Endodermal cell (in vitro differentiated cells): ENCODE measurements at places on chromosomes 6 and 20. TPM values are rescaled to one million over a fixed set of nuclear protein-coding genes. Genes with fewer than 3 reads are reported as not detected.
A peak's percentile ranks its signal among the peaks of the same experiment; 100 is the strongest.

The ELOVL2 gene
- total RNA-seq = 7.3 to 19.7 TPM (median 7.4 TPM) in 3 replicates

The TRIM31 gene
- total RNA-seq = 0.31 TPM in 1 of 3 replicates, not detected in the others

DNA sequence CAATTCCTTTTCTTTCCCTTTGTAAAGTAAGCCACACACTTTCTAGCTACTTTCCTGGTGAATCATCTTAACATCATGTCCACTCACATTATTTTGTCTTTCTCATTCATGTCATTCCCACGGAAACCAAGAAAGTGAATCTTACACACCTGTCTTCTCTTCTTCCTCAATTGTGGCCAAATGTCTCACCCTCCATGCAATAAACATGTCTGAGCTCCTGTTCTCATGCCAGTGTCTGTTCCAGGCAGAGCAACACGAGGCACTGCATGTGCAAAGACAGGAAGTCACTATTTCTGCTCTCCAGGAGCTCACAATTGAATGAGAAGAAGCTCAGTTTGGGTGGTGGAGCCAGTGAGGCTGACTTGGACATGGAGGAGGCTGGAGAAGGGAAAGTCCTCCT lies 29.0 kb upstream of the TMEM244 start:
- H3K36me3 ChIP-seq = no peaks in the 10 kb centered on the region
- no peak overlapping the region for H3K27ac ChIP-seq
- H3K4me3 ChIP-seq = no peak overlapping the region
- no peak for DNase-seq

DNA sequence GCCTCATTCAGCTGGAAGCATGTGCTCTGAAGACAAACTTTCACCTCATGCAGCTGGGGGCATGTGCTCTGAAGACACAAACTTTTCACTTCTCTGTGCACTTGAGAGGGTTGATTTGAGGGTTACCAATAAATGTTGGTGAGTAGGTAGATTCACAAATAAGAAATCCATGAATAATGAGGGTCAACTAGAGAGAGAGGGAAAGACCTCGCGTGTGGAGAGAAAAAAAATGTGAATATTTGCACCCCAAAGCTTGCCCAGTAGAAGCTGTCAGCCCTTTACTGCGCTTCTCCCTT lies 43.4 kb downstream of the PSMB1 start:
- no peaks in the 10 kb centered on the region for H3K36me3 ChIP-seq
- H3K4me1 ChIP-seq = no peaks in the 10 kb centered on the region
- no peak for DNase-seq
- H3K27ac ChIP-seq = no peak overlapping the region
- H3K4me3 ChIP-seq = no peak overlapping the region

- DNase-seq = no peak
- no peaks in the 10 kb centered on the region for H3K36me3 ChIP-seq
- H3K27me3 ChIP-seq = no peaks in the 10 kb centered on the region
- H3K4me1 ChIP-seq = peaks cover 4% of the 10 kb centered on the region
- no peak overlapping the region for H3K4me3 ChIP-seq
These were observed 13.4 kb upstream of the CST3 start for GRCh38 chr20:23651117-23651516.

GRCh38 chr20:62339647-62340062 lies 27.5 kb downstream of the LAMA5 start:
- no peak overlapping the region for H3K4me3 ChIP-seq
- H3K36me3 ChIP-seq = peaks cover 78% of the 10 kb centered on the region
- DNase-seq = no peak
- H3K27me3 ChIP-seq = no peaks in the 10 kb centered on the region
- H3K4me1 ChIP-seq = no peaks in the 10 kb centered on the region

DNA sequence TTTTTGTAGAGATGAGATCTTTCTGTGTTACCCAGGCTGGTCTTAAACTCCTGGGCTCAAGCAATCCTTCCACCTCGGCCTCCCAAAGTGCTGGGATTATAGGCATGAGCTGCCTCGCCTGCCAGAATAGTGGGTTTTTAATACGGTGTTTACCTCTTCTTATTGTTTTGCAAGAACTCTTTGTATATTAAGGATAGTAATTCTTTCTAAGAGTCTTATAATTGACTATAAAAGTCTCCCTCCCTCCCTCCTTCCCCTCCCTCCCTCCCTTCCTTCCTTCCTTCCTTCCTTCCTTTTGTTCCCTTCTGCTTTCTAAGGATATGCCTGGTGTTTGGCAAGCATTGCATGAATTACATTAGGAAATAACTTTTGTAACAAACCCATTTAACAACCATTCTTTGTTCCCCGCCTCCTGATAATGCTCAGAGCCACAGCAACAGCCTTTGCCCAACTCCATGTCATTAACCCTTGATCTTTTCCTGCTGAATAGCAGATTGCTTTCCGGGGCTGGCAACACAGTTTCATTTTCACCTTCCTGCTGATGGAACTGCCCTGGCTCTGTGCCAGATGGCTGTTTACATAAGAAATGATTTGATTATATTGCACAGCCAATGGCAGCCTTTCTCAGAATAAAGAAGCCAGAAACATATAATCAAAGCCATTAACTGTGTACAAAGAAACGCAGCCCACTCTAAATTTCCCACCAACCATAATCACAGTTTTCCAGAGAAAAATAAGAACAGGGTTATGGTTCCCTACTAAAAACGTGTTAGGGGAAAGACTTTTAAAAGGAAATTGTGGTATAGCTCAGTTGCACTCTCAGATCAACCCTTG lies 143.7 kb upstream of the PTPN1 start:
- DNase-seq = no peak
- H3K4me1 ChIP-seq = no peaks in the 10 kb centered on the region
- no peaks in the 10 kb centered on the region for H3K36me3 ChIP-seq
- H3K4me3 ChIP-seq = no peak overlapping the region
- H3K27ac ChIP-seq = peak overlapping the region; percentile 21

GRCh38 chr20:1430004-1430451 lies 36.6 kb downstream of the NSFL1C start:
- no peak overlapping the region for H3K4me3 ChIP-seq
- no peak overlapping the region for H3K27ac ChIP-seq

- H3K4me3 ChIP-seq = no peak overlapping the region
- DNase-seq = no peak
- no peaks in the 10 kb centered on the region for H3K27me3 ChIP-seq
- no peaks in the 10 kb centered on the region for H3K36me3 ChIP-seq
These were observed 171.6 kb upstream of the ID4 start for GRCh38 chr6:19665613-19665909.

GRCh38 chr20:20037960-20038359 lies 14.3 kb downstream of the CRNKL1 start:
- no peak overlapping the region for H3K4me3 ChIP-seq
- H3K27ac ChIP-seq = no peak overlapping the region
- H3K4me1 ChIP-seq = no peaks in the 10 kb centered on the region

DNA sequence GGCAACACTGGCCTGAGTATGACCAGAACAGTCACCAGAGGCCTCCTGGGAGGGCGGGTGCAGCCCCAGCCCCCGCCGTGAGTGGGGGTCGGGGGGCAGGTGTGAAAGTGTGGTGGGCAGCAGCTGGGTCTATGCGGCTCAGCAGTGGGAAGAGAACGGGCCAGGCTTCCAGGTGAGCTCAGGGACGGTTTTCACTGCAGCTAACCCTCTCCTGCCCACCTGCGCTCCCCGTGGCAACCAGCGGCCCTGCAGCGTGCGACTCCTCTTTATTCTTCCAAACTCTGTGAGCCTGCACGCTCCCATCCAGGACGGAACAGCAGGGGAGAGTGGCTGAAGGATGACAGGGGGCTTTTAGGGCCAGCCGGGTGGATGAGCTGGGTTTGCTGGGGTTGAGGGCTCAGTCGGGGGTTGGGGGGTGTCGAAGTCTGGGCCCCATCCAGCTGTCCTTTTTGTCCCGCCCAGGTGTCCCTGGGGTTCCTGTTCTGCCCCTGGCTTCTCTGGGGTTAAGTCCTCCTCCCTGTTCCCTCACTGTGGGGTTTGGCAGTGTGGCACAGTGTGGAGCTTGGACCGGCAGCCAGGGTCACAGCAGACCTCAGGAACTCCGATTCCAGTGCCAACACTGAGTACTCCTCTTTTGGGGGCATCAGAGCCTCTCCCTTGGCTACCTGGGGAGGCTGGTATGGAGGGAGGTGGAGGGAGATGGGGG lies 859 bp upstream of the BIRC7 start:
- no peaks in the 10 kb centered on the region for H3K4me1 ChIP-seq
- no peaks in the 10 kb centered on the region for H3K36me3 ChIP-seq
- H3K27ac ChIP-seq = no peak overlapping the region
- DNase-seq = peak; percentile 92

- H3K4me1 ChIP-seq = no peaks in the 10 kb centered on the region
- H3K27me3 ChIP-seq = no peaks in the 10 kb centered on the region
- no peaks in the 10 kb centered on the region for H3K36me3 ChIP-seq
- no peak within 1 kb of the TSS for H3K27ac ChIP-seq
These were observed at the start of gene TREM1 for GRCh38 chr6:41286544-41287346. TSS of gene TREM1 (minus strand) at chr6:41286682. CDS start at chr6:41286655, 27 bp downstream.

DNA sequence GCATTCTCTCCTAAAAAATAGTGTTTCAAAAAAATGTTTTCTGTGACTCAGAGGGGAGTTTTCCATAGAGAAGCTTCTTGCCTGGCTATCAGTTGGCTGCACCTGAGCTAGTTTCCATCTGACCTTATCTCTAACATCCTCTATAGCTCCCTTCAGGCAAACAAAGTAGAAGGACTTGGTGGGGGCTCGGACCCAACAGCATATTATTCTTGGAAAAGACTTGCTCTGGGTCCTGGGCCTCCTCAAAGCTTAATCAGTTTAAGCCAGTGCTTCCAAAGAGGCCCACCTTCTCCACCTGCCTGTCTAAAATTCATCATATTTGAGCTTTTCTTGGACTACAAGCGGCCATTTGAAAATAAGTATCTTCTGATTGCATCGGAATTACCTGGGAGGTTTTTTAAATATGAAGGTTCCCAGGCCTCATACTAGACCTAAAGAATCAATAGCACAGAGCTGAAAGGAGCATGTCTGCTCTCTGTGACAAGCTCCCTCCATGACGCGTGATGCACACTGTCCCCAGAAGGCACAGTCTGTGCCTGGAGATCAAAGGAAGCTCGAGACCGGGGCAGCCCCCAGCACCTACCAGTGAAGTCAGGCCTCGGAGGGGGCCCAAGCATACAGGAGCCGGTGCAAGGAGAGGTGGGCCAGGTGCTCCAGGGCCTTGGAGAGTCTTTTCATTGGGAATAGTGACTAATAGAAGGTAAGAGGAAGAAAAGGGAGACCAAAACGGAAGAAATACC lies 80.6 kb upstream of the HIVEP1 start:
- no peaks in the 10 kb centered on the region for H3K27me3 ChIP-seq
- no peak overlapping the region for H3K27ac ChIP-seq
- no peaks in the 10 kb centered on the region for H3K36me3 ChIP-seq
- H3K4me1 ChIP-seq = no peaks in the 10 kb centered on the region

DNA sequence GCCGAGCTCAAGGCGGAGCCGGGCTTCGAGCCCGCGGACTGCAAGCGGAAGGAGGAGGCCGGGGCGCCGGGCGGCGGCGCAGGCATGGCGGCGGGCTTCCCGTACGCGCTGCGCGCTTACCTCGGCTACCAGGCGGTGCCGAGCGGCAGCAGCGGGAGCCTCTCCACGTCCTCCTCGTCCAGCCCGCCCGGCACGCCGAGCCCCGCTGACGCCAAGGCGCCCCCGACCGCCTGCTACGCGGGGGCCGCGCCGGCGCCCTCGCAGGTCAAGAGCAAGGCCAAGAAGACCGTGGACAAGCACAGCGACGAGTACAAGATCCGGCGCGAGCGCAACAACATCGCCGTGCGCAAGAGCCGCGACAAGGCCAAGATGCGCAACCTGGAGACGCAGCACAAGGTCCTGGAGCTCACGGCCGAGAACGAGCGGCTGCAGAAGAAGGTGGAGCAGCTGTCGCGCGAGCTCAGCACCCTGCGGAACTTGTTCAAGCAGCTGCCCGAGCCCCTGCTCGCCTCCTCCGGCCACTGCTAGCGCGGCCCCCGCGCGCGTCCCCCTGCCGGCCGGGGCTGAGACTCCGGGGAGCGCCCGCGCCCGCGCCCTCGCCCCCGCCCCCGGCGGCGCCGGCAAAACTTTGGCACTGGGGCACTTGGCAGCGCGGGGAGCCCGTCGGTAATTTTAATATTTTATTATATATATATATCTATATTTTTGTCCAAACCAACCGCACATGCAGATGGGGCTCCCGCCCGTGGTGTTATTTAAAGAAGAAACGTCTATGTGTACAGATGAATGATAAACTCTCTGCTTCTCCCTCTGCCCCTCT lies 1.1 kb downstream of the CEBPB start:
- H3K36me3 ChIP-seq = no peaks in the 10 kb centered on the region
- no peaks in the 10 kb centered on the region for H3K27me3 ChIP-seq
- peak overlapping the region; percentile 90 for H3K4me3 ChIP-seq
- H3K4me1 ChIP-seq = peaks cover 20% of the 10 kb centered on the region
- peak overlapping the region; percentile 44 for H3K27ac ChIP-seq

DNA sequence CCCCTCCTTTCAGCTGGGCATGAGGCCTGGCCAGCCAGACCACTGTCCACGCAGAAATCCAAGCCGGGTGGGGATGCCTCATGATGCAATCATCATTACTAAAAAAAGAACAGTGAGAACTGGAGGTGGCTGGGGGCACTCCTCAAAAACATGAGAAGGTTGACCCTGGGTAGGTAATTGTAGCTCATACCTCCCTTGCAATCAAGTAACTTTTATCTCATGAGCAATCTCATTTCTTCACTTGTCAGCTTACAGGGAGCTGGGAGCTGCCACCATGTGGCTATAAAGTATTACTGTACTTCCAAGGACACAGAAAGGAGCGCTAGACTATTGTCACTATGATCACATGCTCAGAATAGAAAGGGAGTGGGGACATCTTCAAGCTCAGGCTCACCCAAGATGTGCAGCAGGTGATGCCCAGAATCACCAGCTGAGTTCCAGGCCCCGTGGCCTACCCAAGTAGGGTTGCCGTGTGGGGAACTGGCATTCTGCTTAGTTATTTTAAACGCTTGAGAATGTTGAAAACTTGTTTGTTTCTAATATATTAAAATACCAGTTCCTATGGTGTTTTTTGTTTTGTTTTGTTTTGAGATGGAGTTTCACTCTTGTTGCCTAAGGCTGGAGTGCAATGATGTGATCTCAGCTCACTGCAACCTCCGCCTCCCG lies 3.0 kb upstream of the CDH26 start:
- no peaks in the 10 kb centered on the region for H3K36me3 ChIP-seq
- no peak overlapping the region for H3K4me3 ChIP-seq
- DNase-seq = peak; percentile 48
- no peak overlapping the region for H3K27ac ChIP-seq

GRCh38 chr20:34058831-34059230 lies 53.2 kb downstream of the EIF2S2 start:
- H3K36me3 ChIP-seq = peaks cover 28% of the 10 kb centered on the region
- DNase-seq = no peak
- H3K27ac ChIP-seq = no peak overlapping the region
- peaks cover 16% of the 10 kb centered on the region for H3K4me1 ChIP-seq
- H3K27me3 ChIP-seq = no peaks in the 10 kb centered on the region

DNA sequence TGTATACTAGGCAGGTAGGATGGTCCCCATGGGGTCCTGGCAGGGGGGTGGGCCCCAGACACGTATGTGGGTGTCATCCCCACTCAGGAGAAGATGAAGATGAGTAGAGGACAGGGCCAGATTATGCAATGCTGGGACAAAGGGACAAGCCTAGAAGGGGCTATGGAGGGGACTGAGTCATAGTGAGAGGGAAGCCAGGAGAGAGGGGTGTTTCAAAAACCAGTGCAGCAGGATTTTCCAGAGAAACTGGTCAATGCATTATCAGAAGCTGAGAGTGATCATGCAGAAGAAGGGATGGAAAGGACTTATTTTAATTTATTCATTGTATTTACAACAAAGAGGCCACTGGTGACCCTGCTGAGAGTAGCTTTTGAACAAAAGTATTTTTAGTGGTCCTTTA lies 74.0 kb downstream of the PPP1R3G start:
- H3K27me3 ChIP-seq = no peaks in the 10 kb centered on the region
- H3K4me3 ChIP-seq = no peak overlapping the region
- no peak for DNase-seq
- H3K4me1 ChIP-seq = no peaks in the 10 kb centered on the region
- H3K36me3 ChIP-seq = no peaks in the 10 kb centered on the region

GRCh38 chr6:7615611-7616383 lies 25.8 kb downstream of the SNRNP48 start:
- peaks cover 18% of the 10 kb centered on the region for H3K36me3 ChIP-seq
- peaks cover 42% of the 10 kb centered on the region for H3K27me3 ChIP-seq
- no peaks in the 10 kb centered on the region for H3K4me1 ChIP-seq
- H3K27ac ChIP-seq = no peak overlapping the region
- no peak overlapping the region for H3K4me3 ChIP-seq
- peak; percentile 80 for DNase-seq
